ENCODE measurements at places on chromosomes 12 and 14.

GRCh38 chr12:58009405-58010195 lies 68.2 kb downstream of the ATP23 start:
- no peak for DNase-seq

DNA sequence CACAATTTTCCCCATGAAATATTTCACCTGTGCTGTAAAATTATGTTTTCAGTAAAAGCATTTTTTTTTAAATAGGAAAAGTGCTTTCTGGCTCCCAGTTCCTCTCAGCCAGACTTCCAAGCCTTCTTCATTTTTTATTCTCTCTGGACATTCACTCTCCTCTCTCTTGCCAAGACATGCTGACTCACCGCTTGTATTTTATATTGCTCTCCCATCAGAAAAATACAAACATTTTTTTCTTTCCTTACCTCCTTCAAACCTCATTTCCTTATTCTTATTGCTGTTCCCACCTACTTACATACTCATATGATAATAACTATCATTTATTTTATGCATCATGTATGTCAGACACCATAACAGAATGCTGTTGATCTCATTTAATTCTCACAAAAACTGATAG lies 37.7 kb upstream of the ZNF641 start:
- no peak for DNase-seq

GRCh38 chr12:109518820-109519665 lies 41.6 kb downstream of the UBE3B start:
- peak; percentile 80 for DNase-seq

DNA sequence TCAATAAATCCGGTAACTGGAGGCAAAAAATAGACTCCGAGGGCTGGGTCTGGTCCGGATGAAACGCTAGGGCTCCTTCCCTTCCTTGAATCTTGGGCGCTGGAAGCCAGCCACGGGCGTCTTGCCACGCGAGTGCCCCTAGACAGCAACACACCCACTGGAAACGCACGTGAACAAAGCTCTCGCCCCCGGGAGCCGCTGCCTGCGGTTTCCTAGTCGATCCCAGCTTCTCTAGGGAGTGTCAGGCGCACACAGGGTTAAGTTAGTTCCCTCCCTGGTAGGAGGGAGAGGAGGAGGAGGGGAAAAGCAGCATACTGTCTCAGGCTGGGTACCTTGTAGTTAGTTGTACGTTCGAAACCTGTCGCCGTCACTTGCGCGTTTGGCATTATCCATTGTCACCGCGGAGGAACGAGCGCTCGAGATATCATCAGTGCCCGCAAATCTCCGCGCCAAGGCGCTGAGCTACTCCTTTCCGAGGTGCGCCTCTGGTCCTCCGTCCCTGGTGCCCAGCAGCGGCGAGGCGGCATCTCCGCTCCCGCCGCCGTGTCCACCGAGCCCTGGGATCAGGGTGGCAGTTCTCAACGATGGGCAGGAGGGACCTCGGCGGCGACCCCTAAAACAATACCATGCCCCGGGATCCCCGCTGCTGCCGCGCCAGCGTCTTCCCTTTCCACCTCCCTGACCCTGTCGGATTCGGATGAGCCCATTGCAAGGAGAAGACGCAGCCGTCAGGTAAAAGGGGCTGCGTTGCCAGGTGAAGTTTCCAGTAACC lies at the start of gene FLRT2:
FLRT2 (plus strand) TSS at position 342 of the 772 bp plus-strand sequence. CDS start 91,371 bp downstream, outside the sequence.
- DNase-seq, result no peak

DNA sequence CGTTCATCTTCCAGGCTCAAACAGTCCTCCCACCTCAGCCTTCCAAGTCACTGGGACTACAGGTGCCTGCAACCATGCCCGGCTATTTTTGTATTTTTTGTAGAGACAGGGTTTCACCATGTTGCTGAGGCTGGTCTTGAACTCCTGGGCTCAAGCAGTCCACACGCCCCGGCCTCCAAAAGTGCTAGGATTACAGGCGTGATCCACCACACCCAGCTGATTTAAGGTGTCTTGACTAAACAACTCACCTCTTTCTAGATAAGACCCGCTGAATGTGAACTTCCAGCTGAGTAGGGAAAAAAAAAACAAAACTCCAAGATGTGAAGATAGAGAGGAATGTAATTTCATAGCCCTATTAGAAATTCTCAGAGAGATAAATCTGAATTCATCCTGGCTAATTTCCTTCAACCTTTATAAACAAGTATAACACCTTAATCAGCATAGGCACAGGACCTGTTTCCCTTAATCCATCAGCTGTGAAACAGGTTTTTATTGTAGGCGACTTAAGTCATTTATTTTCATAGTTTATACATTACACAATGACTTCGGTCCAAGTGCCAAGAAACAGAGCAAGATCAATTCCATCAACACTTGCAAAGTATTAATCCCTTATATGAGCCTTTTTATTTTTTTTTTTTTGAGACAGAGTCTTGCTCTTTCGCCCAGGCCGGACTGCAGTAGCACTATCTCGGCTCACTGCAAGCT lies 51.5 kb downstream of the HCAR2 start:
- DNase-seq, result no peak

- DNase-seq, result no peak
These were observed 5.7 kb upstream of the CTDSP2 start for GRCh38 chr12:57852200-57852599.

DNA sequence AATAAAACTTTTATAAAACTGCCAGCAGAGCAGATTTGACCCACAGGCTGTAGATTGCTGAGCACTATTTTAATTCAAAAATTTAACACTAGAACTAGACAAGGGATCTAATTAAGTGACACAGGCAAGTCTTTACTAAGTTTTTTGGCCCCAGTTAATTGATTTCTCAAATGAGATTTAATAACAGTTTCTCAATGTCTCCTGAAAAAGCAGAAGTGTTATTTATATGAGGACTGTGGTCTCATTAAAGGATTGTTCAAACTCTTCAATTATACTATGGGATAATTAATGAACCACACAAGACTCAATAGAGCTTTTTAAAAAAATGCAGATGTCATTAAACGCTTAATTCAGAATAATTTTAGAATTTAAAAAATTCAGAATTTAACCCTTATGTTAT lies 1.9 kb downstream of the HEATR5A start:
- no peak for DNase-seq

DNA sequence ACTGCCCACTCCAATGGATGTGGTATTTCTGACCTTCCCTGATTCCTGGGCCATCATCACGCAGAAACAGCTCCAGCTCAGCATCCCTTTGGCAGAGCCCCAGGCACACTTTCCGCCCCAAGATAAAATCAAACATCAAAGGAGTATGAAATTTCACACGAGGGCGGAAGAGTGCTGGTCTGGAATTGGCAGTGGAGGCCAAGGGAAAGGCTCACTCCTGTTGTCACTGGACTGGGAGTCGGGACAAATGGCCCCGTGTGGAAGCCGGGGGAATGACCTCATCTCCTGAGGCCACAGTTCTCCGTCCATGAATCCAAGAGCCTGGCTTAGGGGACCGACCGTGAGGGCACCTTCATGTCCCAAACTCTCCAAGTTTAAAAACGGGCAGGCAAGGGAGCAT lies 40.9 kb downstream of the FZD10 start:
- no peak for DNase-seq

DNA sequence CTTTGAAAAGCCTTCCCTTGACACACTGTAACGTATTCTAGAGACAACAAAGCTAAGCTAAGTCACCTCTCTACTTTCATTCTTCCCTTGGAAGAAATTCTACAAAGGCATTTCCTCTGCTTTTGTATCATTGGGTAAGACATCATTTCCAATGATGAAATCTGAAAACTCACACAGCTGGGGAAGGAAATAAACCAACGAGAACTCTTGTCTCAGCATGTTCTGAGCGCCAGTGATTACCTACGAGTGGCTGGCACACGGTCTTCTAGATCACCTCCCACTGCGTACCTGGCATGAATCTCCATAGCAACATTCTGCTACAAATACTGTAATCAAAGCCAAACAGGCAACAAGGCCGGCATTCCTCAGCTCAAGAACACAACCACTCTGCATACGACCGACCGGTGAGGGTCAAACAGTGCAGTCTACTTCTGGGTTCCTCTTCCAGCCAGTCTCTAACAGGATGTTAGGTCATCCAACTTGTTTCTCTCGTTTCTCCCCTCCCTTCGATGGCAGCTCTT lies 7.6 kb downstream of the VPS37B start:
- peak; percentile 60 for DNase-seq

GRCh38 chr12:31846405-31846804 lies 112.8 kb upstream of the RESF1 start:
- no peak for DNase-seq

GRCh38 chr12:11758087-11758486 lies 108.6 kb downstream of the ETV6 start:
- DNase-seq, result no peak

GRCh38 chr14:95056476-95056875 lies 100.9 kb downstream of the DICER1 start:
- peak; percentile 94 for DNase-seq

DNA sequence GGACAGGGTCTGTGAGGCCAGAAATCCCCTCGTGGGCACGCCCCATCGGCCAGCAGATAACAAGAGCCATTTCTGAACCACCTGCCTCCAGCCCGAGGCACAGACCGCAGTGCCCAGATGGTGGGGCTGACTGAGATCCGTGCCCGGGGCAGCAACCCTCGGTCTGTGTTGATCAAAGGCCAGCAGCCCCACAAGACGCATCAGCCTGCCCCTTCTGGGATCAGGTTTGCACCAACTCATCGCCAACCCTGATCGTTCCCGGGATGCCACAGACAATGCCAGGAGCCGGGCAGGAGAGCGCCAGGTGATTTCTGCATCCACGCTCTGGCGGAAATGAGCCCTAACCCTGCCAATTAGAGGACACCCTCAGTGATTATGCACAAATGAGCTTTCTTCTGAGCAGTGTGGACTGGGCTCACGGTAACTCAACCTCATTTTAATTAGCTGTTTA lies 64.5 kb downstream of the TESC start:
- DNase-seq, result peak; percentile 36

- DNase-seq, result no peak
These were observed 12.2 kb downstream of the TMTC2 start for GRCh38 chr12:82698708-82699564.

GRCh38 chr12:20368114-20368650 lies at the start of gene PDE3A:
Gene PDE3A, plus strand, starts transcription at chr12:20368537. Its CDS starts 748 bp downstream, at chr12:20369285.
- DNase-seq, result peak; percentile 19

DNA sequence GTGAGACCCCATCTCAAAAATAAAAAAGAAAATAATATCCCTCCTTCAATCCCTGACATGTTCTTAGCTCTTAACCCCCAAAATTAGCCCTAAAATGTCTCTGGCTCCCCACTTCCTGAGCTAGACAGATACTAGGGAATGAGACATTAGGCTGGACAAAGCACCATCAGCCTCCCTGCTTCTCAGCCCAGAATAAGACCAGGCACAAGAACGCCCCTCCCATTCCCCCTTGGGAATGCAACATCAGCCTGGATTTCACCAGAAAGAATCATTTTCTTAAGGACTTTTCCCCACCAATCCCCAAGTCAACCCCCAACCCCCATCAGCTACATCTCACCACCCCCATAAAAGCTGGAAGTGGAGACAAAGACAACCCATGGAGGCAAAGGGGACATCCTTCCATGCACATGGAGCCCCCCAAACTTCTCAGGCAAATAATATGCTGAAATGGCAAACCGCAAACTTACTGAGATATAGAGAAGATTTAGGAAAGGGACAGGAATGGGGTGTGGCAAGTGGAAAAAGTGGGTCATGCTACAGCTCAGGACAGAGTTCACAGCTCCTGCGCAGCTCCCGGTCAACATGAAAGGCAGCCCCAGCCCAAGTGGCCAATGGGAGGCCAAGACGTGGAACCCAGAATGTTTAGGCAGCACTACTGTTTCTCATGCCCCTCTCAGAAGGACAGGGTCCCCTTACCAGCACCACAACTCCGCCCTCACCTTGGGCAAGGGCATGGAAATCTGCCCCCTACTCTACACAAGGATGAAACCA lies 2.7 kb downstream of the CHD4 start:
- DNase-seq, result no peak

DNA sequence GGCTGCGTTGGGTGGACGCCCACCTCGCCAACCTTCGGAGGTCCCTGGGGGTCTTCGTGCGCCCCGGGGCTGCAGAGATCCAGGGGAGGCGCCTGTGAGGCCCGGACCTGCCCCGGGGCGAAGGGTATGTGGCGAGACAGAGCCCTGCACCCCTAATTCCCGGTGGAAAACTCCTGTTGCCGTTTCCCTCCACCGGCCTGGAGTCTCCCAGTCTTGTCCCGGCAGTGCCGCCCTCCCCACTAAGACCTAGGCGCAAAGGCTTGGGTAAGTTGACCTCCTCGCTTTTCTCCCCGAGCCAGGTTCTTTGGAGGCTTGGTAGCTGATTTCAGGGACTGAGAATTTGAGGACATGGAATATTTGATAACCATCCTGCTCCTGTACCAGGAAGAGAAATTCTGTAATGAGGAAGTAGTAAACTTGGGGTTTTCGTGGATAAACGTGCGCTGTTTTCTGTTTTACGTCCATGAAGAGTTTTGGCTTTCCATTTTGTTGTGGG lies 530 bp downstream of the APAF1 start:
- DNase-seq, result peak; percentile 63
